ENCODE measurements at places on chromosomes 2 and 18.

- no peak for DNase-seq
Observed at GRCh38 chr2:201786471-201786870, 5.7 kb upstream of the ALS2 start.

GRCh38 chr2:238166391-238167343 lies 7.9 kb downstream of the ERFE start:
- no peak for DNase-seq

DNA sequence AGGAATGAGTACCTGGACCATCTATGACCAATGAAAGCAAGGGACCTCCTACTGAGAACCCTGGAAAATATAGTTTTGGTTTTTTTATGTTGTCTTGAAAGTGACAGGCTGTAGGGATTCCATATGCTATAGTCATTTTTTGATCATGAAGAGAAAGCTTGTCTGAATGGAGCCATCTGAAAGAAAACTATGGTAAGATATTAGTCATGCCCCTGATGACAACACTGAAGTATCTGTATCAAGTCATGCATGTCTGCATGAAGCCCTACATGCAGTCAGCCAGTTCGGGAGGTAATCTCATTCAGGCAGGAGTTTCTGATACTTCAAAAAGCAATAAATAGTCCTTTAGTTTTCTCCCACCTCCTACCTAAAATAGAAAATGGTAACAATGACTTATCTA lies 1042.0 kb downstream of the DPP10 start:
- DNase-seq, result no peak

GRCh38 chr2:33212151-33212550 lies 264.3 kb upstream of the RASGRP3 start:
- no peak for DNase-seq

- no peak for DNase-seq
Observed at GRCh38 chr2:152555048-152555447, 162.2 kb downstream of the PRPF40A start.

DNA sequence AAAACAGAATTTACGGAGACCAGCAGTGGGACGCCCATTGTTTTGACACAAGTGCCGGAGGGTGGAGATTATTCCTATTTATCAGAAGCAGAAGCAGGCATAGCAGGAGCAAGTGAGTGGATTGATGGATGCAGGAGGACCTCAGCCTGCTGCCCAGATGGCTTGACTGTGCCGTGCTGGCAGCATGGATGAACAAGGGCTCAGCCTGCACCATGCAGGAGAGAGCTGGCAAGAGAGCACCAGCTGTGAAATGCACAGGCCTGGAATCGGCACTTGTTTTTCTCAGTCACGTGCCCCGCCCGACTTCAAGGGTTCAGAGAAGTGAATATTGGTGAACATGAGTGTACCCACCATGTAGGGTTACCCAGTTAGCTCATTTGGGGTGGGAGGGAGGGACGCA lies 4.0 kb downstream of the IL1R2 start:
- DNase-seq, result no peak

DNA sequence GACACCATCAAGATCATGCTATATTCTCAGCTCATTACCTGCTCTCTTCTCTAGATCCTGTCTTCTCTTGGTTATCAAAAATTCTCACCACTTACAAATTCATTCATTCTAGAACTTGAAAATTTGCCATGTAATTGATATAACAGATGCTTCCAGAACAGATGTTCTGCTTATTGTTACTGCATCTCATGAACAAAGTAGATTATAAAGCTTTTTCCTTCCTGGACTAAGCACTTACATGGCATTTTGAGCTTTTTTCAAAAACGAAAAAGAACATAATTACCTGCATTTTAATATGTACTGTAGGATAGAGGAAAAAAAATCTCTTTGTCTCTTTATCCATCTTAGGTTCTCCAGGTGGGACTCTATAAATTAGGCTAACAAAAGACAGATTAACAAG lies 79.6 kb upstream of the CREB1 start:
- no peak for DNase-seq

GRCh38 chr18:4453874-4454536 lies 1.1 kb downstream of the DLGAP1 start:
- no peak for DNase-seq

GRCh38 chr2:114727012-114727411 lies 284.6 kb downstream of the DPP10 start:
- DNase-seq, result no peak

GRCh38 chr18:51559198-51559901 lies 361.9 kb upstream of the MEX3C start:
- no peak for DNase-seq

GRCh38 chr18:72672364-72673184 lies 128.4 kb upstream of the CBLN2 start:
- no peak for DNase-seq

GRCh38 chr18:3869848-3870247 lies 419.9 kb downstream of the TGIF1 start:
- DNase-seq, result no peak

GRCh38 chr18:59228351-59228750 lies 8.4 kb downstream of the GRP start:
- DNase-seq, result no peak

- DNase-seq, result no peak
Observed at GRCh38 chr2:41784496-41784895, 263.3 kb upstream of the PKDCC start.

DNA sequence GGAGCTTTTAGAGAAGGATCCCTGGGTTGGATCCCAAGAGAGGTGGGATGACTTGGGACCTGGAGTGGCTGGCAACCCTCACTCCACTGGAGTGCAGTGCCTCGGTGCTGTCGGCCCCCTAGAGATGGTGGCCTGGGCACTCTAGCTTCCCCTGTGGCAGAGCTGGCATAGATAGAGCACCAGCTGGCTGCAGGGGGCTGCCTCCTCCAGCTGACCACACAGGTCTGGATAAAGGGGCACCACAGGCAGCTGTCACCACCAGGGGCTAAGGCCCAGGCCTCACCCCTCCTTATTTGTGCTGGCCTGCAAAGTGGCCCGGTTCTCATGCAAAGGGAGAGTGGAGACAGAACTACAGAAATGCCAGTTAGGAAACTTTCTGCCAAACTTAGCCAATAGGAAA lies 74.3 kb downstream of the ZBTB7C start:
- DNase-seq, result no peak

GRCh38 chr2:200270732-200271131 lies 35.8 kb upstream of the SPATS2L start:
- no peak for DNase-seq

DNA sequence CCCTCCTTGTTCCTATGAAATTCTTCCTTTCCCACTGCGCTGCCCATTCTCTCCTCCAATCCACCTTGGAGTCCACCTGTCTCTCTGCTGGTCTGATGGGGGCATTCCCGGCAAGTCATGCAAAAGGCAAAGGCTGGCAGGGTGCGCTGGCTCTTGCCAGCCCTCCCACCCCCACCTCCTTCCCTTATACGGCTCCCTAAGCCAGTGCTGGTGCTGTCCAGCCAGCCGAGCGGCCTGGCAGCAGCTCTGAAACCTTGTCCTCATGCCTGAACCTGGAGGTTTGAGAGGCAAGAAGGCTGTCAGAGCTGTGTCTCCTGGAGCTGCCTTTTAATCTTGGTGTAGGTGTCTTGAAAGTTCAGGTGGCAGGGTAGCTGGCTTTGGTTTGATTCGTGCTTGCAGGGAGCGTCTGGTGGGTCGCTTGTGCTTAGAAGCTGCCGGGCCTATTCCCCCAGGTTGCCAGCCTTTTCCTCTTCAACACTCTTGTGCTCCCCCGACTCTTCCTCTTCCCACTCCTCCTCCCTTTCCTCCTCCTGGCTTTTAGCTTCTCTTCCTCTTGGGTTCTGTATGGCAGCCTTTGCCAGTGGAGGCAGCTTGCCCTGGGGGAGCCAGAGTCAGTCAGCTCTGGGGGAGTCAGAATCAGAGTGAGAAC lies 748 bp downstream of the LIPG start:
- no peak for DNase-seq

GRCh38 chr2:99631700-99632099 lies 141.9 kb upstream of the REV1 start:
- DNase-seq, result no peak

GRCh38 chr2:147101941-147102790 lies 742.7 kb upstream of the ACVR2A start:
- DNase-seq, result no peak

GRCh38 chr18:41905786-41906527 lies 49.1 kb upstream of the PIK3C3 start:
- no peak for DNase-seq

- no peak for DNase-seq
Observed at GRCh38 chr2:209380293-209380692, 43.6 kb upstream of the MAP2 start.

DNA sequence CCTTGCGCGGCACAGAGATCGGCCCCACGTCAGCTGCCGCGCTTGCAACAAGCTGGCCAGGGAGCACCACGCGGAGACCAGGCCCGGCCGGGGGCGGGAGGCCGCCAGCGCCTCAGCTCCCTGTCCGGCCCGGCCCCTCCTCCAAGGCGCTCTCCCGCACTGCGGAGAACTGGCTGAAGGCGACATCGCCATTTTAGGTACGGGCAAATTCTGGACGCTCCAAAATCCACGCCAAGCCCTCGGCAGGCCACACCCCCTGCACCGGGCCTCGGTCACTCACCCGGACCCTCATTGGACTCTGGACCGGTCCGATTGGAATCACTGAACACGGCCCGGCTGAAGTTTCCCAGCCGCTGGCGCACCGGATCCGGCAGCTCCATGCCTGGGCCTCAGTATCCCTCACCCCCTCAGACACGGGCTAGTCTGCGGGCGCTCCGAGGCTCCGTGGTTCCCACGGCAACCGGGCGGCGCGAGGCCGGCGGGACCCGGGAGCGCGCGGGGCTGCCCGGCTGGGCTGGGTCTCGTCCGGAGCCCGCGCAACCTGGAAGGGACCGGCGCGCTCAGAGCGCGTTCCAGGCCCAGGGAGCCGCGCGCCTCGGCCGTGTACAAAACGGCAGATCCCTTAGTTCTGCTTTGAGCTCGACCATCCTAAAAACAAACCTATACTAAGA lies at the start of gene TMEM17:
TSS of gene TMEM17 (minus strand) at position 446 of the 671 bp plus-strand sequence. CDS start at position 380, 66 bp downstream.
- DNase-seq, result no peak

GRCh38 chr2:213733893-213734292 lies 449.6 kb downstream of the SPAG16 start:
- DNase-seq, result no peak

DNA sequence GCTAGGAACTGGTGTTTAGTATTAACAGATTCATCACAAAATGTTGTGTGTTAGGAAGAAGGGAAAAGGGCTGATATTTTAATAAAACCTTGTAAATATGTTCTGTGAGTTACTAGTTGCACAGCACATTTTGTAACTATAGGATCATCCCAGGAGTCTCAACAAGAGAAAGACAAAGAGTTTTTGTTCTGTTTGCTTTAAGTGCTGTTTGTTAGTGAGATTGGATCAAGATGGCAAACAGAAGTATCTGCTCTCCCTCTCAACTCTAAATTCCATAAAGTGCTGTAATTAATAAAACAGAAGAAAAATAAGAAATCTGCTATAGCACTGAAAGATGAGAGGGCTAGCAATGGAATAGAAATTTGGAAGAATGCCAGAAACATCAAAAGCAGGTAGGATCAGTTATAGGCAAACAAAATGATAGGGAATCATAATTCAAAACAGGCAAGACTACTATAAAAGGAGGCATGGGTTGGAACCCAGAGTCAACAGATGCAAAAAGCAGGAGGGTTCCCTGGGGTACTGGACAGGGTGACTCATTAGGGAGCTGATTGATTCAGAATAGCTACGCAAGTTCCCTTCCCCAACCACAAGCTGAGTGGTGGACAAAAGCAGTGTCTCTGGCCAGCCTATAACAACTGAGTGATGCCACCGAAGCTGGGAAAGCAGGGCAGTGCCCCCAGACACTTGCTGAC lies 75.8 kb downstream of the DYNC1I2 start:
- no peak for DNase-seq

GRCh38 chr2:201114846-201115245 lies 1.1 kb upstream of the CFLAR start:
- DNase-seq, result no peak

DNA sequence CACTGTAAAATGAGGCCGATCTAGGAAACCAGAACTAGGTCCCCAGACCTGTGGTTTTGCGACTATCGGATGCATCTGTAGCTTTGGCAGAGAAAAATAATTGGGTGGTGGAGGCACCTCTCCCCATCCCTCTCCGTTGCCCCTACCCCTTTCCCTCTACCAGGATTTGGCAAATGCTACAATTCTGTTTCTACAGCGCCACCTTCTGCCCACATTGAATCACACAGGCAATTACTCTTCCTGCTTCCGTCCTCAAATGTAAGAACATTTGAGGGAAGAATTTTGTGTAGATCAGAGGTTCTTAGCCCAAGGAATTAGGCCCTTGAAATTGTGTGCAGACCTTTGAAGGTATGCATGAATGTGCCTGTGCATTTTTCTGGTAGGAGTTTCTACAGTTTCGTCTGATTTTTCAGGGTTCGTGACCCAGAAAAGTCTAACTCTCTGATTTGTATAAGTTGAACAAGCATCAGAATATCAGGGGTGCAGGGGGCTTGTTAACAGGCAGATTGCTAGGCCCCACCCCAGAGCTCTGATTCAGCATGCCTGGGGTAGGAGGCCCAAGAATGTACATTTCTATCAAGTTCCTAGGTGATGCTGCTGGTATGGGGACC lies 11.2 kb downstream of the ATP6V1B1 start:
- no peak for DNase-seq

DNA sequence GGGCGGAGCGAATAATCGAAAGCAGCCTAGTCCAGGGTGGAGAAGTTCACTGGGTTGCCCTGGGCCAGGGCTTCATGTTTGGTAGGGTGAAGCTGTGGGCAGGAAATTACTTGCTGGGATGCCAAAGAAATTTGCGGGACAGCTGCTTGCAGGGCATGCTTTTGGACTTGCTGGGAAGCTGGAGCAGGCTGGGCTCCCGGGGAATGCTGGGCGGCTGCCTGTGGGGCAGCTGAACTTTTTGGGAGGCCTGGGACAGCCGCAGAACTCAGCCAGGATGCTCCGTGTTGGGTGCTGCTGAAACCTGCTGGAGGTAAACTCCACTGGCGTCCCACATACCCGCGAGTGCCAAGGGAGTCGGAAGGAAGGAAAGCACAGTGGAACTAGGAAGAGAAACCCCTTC lies 31.9 kb downstream of the ASB1 start:
- no peak for DNase-seq

DNA sequence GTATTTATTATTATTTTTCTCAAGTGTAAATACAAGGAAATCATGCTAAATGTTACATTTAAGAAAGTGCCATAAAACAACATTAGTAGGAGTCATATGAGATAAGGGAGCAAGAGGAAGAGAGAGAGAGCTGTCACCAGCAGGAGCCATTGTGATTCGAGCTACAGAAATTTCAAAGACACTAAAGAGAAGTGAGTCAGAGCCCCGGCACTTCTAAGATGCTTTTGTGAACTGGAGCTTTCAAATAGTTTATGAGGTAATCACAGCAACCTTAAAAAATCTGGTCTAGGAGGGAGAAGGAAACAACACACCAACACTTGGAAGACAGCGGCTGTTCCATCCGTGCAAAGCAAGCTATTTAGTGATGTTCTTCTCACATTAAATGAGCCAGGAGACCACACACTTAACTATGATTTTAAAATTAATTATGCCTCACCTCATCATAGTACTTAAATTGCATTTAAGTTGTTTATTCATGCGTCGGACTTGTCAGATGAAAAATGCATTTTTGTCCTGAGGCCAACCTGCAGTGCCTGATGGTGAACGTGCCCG lies 382.7 kb upstream of the SALL3 start:
- DNase-seq, result no peak

Measured in stimulated activated CD8-positive, alpha-beta memory T cell treated with anti-CD3 and anti-CD28 coated beads, Interleukin-4, amount 100 ng/mL, for 1 hour (primary cell).